ENCODE measurements at places on chromosomes 5 and 9. TPM values are rescaled to one million over a fixed set of nuclear protein-coding genes. Genes with fewer than 3 reads are reported as not detected.

Gene ZDHHC12
- 44.1 TPM for total RNA-seq

Gene CANX
- 546 TPM for total RNA-seq

Gene CDH9
- not detected for total RNA-seq

Gene AFF4
- total RNA-seq, result 26.8 TPM

Gene PCA3
- total RNA-seq, result 0.53 TPM

Gene IL33
- total RNA-seq, result 9.7 TPM

Gene PRRT1B
- total RNA-seq, result 3.3 TPM

Gene PCDHB16
- total RNA-seq, result 0.31 TPM

Gene DMXL1
- 20.6 TPM for total RNA-seq

Gene GABRA1
- total RNA-seq, result not detected

Gene CCDC192
- total RNA-seq, result not detected

Gene CARTPT
- total RNA-seq, result not detected

Gene LCN2
- 24.8 TPM for total RNA-seq

Gene SEMA5A
- 4.1 TPM for total RNA-seq

Gene KCNT1
- total RNA-seq, result not detected

Gene PTGS1
- 3.6 TPM for total RNA-seq

Gene FOXE1
- not detected for total RNA-seq

Gene ANKRD34B
- not detected for total RNA-seq

Gene TERT
- not detected for total RNA-seq

Gene FCN1
- 5.3 TPM for total RNA-seq

Gene GPR150
- total RNA-seq, result not detected
